ENCODE measurements at places on chromosomes 1 and 21.

DNA sequence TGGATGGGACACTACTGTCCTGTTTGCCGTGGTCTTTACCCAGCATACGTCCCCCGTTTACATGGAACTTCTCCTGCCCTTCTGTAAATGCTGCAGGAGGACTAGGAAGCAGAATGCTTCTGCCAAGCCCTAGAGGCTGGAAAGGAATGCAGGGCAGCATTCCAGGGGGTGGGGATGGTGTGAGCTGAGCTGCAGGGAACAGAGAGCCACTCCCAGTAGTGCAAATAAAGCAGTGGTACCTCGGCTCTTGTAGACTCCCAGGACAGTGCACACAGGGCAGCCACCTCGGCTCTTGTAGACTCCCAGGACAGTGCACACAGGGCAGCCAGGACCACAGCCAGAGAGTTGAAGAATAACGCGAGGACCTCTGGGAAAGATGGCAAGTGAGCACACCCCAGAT, 35.4 kb downstream of the PTPRU start:
- peak; percentile 67 for DNase-seq

GRCh38 chr1:223788746-223789415, 56.9 kb downstream of the TP53BP2 start:
- no peak for DNase-seq

DNA sequence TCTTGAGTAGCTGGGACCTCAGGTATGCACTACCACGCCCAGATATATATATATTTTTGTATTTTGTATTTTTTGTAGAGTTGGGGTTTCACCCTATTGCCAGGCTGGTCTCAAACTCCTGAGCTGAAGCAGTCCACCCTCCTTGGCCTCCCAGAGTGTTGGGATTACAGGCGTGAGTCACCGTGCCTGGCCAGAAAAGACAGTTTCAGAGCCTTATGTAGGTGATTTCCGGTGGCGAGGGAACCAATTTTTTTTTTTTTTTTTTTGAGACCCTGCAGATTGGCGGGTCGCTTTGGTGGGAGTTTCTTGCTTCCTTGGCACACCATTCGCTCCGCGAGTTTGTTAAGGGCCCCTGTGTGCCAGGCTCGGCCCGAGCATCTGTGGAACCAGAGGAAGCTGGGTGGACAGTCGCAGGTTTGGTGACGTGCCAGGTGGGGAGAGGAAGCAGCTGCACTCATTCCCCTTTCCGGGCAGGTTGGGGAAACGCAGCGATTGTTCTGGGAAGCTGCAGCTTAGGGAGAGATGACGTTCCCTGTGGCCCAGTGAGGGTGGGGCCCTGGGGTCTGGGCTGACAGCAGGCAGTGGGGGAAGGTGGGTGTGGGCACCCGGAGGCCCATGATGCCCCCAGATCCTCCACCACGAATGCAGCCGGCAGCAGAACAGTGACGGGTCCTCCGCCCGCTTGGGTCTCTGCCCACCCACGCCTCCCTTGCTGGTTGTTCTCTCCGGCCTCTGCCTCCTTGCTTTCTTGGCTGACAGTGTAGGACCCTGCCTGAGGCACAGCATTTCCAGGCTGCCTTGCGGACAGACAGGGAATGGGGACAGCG, 25.1 kb downstream of the SPSB1 start:
- DNase-seq: no peak

DNA sequence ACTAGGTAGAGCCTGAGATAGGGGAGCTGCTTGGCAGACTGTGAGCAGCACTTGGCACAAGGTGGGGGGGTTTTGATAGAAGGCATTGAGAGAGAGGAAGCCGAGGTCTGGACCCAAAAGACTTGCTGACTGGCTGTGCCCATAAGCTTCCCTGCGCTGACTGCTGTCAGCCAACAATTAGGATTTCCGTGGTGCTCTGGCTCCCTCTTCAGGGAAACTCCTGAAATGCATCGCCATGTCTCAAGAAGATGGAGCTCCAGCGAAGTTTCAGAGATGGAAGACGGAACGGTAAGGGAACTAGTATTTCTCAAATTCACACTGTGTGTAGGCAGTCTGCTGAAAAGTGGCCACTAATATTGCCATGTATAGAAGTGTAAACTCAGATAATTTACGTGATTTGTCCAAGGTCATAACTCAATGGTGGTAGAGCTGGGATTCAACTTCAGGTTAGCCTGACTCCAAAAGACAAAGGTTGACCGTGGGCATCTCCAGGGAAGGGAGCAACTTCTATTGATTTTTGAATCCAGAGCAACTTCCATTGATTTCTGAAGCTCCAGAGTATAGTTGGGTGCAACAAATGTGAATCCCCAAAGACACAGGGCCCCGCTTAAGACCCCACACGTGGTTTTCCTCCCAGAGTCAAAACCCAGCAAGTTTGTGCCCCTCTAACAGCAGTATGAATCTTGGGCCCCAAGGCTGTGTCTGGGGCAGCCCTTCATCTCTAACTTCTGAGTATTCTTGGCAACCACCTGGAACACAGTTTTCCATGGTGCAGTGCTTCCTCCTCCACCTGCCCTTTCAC, 44.5 kb upstream of the CRNN start:
- peak; percentile 58 for DNase-seq

Measured in HTR-8/SVneo (cell line).